ENCODE measurements at places on chromosomes 1 and 21.

DNA sequence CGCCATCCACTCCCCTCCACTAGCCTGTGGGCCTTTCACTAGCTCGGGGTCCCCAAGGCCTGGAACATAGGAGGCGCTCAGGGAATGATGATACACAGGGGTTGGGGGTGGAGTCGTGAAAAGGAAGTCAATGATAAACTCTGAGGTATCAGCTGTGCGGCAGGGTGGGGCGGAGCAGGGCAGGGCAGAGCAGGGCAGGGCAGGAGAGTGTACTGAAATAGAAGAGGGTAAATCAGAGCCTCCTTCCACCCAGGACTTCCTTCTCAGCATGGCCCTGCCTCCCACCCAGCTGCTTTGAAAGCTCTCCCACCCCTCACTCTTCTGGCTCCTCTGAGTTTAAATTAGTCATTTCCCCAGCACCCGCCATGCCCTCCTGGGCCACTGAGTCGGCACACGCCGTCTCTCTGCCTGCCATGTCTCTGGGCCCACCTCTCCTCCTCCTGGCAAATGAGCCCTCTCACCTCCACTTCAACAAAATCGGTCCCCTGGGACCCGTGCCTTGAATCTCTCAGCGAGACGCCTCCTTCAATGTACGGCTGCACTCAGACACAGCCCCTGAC lies 16.9 kb downstream of the CAPZB start:
- no peak for DNase-seq

- DNase-seq: no peak
These were observed 48.2 kb upstream of the TENT5B start for GRCh38 chr1:27060891-27061290.

- DNase-seq: no peak
These were observed 10.6 kb downstream of the PLXNA2 start for GRCh38 chr1:208233546-208233945.

DNA sequence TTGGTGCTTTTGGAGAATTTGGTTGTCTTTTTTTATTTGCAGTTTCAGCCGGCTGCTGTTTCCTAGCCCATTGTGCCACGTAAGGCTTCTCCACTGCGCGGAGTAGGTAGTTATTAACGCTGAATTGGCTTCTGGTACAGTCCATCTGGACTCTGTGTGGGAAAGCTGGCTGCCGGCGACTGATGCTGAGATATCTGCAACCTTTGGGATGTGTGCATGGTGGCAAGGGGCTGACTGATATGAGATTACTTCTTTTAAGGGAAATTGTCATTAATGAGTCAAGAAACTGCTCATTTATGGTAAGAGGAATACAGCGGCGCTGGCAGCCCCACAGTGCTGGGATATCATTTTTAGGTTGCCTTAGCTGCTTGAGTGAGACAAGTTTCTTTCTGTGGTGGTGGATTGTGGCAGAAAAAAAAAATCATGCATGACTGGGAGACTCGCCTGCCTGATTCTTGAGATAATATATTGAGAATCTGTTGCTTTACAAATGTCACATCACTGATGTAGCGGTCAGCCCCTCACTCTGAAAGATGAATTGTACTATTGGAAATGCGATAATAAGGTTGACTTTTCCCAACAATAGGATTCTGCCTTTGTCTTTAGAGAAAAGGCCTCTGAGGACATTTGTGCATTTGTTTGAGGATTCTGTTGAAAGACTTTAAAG lies 2.5 kb upstream of the ELAVL4 start:
- DNase-seq: no peak

DNA sequence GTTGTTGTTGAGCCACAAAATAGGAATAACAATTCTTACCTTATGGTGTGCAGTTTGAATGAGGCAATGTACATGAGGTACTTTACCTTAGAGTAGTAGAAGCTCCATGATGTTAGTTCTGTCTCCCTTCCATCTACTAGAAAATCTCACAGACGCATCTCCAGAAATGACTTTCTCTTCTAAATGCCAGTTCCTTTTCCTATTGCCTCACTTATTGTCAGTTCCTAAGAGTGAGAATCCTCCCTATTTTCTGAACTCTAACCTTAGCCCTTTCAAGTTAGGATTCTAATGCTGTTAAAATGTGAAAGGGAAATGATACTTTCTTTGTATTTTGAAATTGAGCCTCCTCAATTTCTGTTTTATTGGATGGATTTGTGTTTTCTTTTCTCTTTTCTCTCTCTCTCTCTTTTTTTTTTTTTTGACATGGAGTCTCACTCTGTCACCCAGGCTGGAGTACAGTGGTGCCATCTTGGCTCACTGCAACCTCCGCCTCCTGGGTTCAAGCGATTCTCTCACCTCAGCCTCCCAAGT lies 18.6 kb upstream of the MAPKAPK2 start:
- DNase-seq: no peak

DNA sequence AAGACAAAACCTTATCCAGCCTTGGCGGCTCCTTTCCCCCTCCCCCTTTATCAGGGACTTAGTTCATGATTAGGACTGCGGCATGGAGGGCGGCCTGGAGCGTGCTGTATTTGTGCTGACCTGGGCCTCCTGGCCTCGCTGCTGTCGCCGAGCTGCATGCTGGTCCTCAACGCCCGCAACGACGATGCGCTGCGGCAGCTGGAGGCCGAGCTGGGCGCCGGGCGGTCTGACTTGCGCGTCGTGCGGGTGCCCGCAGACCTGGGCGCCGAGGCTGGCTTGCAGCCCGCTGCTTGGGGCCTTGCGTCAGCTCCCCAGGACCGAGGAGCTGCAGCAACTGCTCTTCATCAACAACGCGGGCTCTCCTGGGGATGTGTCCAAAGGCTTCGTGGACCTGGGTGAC lies 70.9 kb downstream of the TM2D1 start:
- DNase-seq: no peak

DNA sequence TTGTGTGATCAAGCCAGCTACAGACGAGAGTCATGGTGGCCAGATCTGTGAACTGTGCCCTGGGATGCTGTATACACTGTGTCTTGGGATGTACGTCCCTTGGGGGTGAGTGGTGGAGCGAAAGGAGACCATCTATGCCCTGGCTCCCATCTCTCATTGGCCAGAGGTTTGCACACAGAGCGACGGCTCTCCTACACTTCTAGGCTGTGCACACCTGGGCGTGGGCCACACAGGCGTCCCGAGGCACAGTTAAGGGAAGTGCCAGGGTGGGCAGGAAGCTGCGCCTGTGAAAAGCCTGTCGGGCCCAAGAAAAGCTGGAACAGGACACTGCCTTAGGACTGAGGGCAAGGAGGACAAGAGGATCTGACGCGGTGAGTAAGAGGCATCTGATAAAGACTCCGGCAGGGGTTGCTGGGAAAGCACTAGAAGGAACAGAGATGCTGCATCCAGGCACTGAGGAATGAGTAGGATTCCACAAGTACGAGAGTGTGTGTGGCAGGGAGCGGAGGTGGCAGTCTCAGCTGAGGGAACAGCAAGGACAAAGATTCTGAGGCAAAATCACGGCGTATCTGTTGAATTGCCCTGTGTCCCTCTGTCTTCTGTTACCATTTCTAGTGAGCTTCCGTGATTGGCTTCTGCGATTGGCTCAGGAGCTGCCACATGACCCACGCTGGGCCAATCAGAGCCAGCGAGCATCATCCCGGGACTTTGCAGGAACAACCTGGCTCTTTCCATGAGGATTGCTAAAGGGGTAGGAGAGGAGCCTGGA lies 67.9 kb upstream of the ZBTB40 start:
- DNase-seq: no peak

- no peak for DNase-seq
These were observed 58.4 kb upstream of the ATP1B1 start for GRCh38 chr1:169048043-169048442.

DNA sequence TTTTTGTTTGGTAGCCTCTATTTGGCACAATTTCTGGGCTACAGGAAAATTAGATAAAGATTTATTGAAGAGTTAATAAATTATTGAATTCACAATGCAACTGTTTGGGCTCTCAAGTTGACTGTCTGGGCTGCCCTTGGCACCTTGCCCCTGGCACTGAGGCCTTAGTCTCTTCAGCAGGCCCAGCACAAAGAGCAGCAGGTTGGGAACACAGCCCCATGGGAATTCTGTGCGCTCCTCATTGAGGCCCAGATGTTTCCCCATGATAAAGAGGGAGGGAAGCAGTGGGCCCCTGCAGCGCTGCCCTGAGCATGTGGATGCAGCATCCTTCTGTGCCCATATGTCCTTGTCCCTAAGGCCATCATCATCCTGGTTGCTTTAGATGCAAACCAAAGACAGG lies 2.9 kb downstream of the CRNN start:
- DNase-seq: no peak

- no peak for DNase-seq
These were observed 52.8 kb downstream of the PTGER3 start for GRCh38 chr1:70994753-70995268.

DNA sequence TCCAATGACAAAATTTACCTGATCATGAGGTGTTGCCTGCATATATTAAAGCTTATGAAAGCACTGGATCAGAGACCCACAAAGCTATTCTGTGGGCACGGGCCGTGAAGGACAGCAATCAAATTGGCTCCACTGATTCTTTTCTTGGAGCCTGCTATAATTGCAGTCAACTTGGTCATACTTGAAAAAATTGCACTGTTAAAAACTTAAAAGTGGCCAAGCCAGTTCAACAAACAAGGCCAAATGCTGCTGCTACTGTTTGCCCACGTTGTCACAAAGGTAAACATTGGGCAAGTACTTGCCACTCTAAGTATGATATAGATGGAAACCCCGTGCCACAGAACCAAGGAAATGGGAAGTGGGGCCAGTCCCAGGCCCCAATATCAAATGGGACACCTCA lies 37.8 kb downstream of the CYP4A11 start:
- DNase-seq: no peak

- DNase-seq: no peak
These were observed 178.1 kb downstream of the NTNG1 start for GRCh38 chr1:107318932-107319331.

DNA sequence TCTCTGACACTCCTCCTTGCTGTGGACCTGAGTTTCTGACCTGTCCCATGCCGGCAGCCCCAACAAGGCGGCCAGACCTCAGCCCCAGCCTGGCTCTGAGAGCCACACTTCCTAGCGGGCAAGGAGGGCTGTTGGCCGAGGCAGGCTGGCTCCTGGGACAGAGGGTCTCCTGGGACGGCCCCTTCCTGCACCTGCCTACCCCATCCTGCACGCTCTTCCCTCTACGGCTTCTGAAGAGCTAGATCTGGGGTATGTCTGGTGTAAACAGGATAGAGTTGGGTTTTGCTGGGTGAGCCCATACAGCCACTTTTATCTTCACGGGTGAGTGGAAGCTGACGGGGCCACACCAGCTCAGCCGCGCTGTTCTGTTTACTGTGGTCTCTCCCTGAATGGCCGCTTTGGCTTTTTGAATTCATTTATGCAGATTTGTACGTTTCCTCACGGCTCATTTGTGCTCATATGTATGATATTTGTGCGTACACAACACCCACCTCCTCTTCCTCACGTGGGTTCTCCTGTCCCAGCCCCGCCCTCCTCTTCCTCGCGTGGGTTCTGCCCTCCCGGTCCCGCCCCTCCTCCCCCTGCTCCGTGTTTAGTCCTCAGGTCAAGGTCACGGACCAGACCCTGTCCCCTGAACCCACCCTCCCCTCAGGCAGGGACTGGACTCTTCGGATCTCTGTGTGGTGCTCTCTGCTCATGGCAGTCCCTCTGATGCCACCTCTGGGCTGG lies 34.7 kb upstream of the POFUT2 start:
- DNase-seq: no peak

GRCh38 chr1:68178821-68179490 lies 53.4 kb downstream of the WLS start:
- DNase-seq: no peak

GRCh38 chr21:33008333-33009051 lies 17.2 kb upstream of the OLIG2 start:
- DNase-seq: no peak

- no peak for DNase-seq
These were observed 109.3 kb downstream of the GALNT2 start for GRCh38 chr1:230176326-230176725.

- DNase-seq: peak; percentile 36
These were observed 9.5 kb upstream of the KCNA2 start for GRCh38 chr1:110615548-110616130.

DNA sequence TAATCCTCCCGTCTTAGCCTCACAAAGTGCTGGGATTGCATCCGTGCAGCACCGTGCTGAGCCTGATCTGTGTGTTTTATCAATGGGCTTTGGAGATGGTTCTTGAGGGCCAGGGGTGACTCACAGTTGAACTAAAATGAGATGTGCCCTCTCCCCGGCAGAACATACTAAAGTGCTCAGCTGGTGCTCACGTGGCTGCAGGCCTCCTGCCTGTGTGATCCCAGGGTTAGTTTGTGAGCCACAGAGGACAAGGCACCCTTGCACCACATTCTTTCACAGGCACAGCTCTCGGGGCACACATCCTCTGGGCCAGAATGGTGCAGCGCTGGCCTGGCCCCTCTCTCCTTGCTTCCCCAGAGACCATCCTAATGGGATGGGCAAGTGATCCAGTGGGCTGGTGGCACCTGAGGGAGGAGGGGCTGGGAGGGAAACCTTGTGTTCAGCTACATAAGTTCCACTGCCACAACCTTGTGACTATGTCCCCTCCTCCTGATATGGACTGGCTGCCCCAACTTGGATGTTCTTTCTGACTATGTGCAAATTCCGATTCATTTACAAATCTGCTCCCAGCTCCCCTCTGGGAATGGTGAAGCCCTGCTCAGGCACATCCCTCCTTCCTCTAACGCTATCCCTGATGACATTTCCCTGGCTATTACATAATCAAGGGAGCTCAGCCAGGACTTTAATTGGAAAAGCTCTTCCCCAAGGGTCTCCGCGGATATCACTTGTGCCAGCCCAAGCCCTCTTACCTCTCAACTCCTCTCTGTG lies 197.0 kb upstream of the EDN2 start:
- DNase-seq: no peak

- DNase-seq: no peak
These were observed 7.4 kb downstream of the HYI start for GRCh38 chr1:43446388-43446740.

DNA sequence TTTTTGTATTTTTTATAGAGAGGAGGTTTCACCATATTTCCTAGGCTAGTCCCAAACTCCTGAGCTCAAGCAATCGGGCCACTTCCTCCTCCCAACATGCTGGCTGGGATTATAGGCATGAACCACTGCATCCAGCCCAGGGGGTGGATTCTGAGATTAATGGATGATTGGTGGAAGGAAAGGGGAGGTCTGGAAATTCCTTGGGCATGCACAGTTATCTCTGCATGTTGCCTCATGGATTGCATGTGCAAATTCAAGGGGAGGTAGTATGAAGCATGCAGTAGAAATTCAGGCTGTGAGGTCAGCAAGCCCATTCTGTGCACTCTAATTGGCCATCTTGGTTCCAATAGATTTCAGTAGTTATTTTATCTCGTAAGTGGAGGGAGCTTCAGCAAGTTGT lies 124.4 kb downstream of the SPATA46 start:
- no peak for DNase-seq

DNA sequence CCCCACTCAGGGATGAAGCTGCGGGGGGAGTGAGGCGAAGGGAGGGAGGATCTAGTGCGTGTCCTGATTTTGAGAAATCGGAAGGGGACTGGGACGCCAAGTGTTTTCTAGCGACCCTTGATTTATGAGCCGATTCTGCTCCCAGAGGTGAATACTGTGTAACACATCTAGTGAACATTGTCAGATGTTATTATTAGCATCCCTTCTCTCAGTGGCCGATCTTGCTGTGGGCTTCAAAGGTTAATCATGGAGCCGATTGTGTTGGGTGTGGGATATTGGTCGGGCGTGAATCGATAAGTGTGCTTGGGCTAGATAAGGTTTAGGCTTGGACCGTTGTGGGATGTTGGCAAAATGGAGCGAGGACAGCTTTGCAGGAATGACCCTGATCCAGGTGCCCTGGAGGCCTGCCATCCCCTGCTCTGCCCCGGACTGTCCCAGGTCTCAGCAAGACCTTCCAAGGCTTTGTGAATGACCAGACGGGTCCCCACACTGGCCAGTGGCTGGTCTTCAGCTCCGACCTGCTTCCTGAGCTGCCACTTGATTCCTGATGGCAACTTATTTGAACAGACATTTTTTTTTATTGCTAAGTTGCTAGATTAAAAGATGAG lies 2.2 kb downstream of the AJAP1 start:
- no peak for DNase-seq
